ENCODE measurements at places on chromosomes 7 and 10.

GRCh38 chr10:29689001-29689400, 54.2 kb upstream of the SVIL start:
- no peak for DNase-seq

GRCh38 chr10:3783682-3784432, 1.2 kb downstream of the KLF6 start:
- peak; percentile 84 for DNase-seq

DNA sequence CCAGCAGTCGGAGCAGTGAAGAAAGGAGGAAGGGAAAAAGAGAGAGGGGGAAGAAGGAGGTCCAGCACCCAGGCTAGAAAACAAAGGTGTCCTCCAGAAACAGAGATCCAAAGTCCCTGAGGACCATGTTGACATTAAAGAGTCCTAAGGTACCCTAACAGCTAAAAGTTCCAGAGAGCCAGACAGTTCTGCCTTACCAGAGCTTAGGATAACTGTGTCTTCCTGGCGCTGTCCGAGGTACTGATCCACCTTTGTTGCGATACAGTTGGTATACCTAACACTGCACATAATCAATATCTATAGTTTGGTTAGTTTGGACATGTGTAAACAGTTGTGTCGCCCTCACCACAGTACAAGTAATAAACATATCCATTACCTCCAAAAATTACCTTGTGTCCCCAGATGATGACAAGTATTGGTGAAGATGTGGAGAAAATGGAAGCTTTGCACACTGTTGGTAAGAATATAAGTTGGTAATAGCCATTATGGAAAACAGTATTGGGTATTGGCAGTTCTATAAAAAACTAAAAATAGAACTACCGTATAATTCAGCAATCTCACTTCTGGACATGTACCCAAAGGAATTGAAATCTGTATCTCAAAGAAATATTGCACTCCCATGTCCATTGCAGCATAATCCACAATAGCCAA, 59.8 kb downstream of the GRID1 start:
- DNase-seq: no peak

DNA sequence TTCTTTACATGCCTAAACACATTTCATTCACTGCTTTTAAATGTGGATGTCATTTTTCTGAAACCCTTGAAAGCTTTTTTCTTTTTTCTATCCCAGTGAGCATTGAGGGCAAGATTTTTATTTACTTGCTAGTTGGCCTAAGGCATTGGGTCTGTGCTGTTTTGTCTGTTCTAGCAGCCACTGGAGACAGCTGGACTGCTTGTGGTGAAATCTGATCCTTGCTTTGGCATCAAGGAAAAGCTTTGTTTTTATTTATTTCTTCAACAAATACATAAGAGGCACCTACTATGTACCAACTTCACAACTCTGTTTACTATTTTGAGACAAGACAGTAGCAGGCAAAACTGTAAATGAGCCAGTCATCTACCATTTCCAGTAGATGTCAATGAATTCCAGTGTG, 28.4 kb upstream of the PDLIM1 start:
- DNase-seq: no peak

- DNase-seq: no peak
Observed at GRCh38 chr10:35377050-35377728, 40.9 kb downstream of the CCNY start.

- no peak for DNase-seq
Observed at GRCh38 chr7:100884736-100885439, 4.6 kb downstream of the UFSP1 start.

- no peak for DNase-seq
Observed at GRCh38 chr7:18459484-18460245, 35.9 kb upstream of the HDAC9 start.

GRCh38 chr7:134865001-134865845, 85.8 kb downstream of the CALD1 start:
- no peak for DNase-seq

DNA sequence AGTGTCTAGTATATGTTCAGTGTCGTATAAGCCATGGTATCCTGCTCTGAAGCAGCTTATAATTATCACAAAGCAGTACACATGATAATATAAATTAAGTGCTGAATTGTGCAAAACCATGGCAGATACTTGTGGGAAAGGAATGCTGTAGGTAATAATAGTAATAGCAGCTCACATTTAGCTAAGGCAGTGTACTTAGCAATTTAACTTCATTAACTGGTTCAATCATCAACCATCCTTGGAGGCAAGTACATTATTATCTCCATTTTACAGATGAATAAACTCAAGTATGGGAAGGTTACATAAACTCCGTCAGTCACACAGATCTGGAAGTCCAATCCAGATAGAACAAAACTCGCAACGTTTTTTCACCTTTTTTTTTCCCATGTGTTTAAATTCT, 21.6 kb upstream of the RNF148 start:
- DNase-seq: no peak

- no peak for DNase-seq
Observed at GRCh38 chr7:73359306-73359705, 31.3 kb downstream of the FKBP6 start.

DNA sequence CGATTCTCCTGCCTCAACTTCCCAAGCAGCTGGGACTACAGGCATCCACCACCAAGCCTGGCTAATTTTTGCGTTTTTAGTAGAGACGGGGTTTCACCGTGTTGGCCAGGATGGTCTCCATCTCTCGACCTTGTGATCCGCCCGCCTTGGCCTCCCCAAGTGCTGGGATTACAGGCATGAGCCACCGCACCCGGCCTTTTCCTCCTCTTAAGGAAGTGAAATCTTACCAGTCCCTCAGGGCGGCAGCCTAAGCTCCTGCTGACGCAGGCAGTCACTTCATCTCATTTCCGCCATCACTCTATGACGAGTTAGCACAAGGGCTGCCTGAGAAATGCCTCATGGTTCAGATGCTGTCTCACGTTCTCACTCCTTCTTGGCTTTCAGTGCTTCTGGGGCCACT, 246.0 kb upstream of the SHH start:
- DNase-seq: no peak

- DNase-seq: peak; percentile 94
Observed at GRCh38 chr7:130356121-130356875, 11.7 kb downstream of the CPA5 start.
